Right renal cortex interstitium (tissue), 3 donors: ENCODE measurements at places on chromosomes 13 and 19.

GRCh38 chr13:32278426-32278825 lies 36.7 kb downstream of the ZAR1L start:
- no peak for DNase-seq

- no peak for DNase-seq
These were observed 4.4 kb downstream of the SULT2A1 start for GRCh38 chr19:47881757-47882156.

- no peak for DNase-seq
These were observed 13.3 kb downstream of the EFNB2 start for GRCh38 chr13:106522112-106522705.

GRCh38 chr13:99968521-99969452 lies 2.8 kb downstream of the ZIC5 start:
- no peak for DNase-seq
